NCI-H1436 treated with DMSO at 0.1 percent for 48 hours (cell line): ENCODE measurements at places on chromosomes 11 and 22.
A peak's percentile ranks its signal among the peaks of the same experiment; 100 is the strongest.

- DNase-seq, result no peak
Observed at GRCh38 chr22:18968011-18968749, 32.1 kb upstream of the PRODH start.

- no peak for DNase-seq
Observed at GRCh38 chr11:134560566-134561330, 148.7 kb upstream of the B3GAT1 start.

DNA sequence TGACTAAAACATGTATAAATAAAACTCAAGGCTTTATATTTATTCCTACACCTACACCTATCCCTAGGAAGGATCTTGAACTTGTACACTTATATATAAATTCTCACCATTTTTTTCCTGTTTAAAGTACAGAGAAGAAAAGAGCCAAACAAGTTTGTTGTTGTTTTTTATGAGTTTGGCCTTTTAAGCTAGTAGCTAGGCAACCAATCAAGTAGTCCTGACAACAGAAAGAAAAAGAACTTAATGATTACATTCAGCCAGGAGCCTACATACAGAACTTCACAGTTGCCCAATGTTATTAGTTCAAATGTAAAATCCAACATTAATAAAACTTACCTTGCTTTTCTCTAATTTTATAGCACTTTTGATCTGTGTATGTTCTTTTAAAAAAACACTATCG lies 316.2 kb downstream of the SOX6 start:
- DNase-seq, result no peak

GRCh38 chr11:9247863-9248262 lies 17.3 kb downstream of the DENND5A start:
- DNase-seq, result no peak

GRCh38 chr11:130916910-130917309 lies 631 bp upstream of the SNX19 start:
- DNase-seq, result no peak

GRCh38 chr11:61713906-61714305 lies 33.7 kb downstream of the DAGLA start:
- DNase-seq, result no peak

DNA sequence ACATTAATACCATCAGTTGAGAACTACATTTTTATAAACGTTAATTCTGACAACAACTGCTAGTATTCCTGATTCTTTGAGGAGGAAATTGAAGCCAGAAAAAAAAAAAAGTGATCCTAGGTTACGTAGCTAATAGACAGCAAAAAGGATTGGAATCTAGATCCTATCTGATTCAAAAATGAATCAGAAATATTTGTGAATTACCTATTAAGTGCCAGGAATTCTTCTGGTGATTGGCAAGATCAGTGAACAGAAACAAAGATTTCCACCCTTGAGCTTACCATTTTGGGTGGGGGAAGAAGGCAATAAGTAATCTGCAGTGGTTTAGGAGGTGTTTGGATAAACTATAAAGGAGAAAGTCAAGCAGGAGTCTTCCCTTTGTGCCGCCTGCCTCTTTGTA lies 63.9 kb upstream of the LARGE1 start:
- no peak for DNase-seq

DNA sequence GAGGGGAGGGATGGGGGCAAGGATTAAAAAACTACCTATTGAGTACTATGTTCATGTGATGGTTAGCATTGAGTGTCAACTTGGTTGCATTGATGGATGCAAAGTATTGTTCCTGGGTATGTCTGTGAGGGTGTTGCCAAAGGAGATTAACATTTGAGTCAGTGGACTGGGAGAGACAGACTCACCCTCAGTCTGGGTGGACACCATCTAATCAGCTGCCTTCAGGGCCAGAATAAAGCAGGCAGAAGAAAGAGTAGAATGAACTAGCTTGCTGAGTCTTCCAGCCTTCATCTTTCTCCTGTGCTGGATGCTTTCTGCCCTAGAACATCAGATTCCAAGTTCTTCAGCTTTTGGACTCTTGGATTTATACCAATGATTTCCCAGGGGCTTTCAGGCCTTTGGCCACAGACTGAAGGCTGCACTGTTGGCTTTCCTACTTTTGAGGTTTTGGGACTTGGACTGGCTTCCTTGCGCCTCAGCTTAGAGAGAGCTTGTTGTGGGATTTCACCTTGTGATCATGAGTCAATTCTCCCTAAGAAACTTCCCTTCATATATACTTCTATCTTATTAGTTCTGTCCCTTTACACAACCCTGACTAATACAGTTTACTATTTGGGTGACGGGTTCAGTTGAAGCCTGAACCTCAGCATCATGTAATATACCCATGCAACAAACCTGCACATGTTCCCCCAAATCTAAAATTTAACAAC lies 70.2 kb downstream of the MTNR1B start:
- DNase-seq, result no peak

- DNase-seq, result no peak
Observed at GRCh38 chr11:28110108-28110820, 2.1 kb downstream of the METTL15 start.

DNA sequence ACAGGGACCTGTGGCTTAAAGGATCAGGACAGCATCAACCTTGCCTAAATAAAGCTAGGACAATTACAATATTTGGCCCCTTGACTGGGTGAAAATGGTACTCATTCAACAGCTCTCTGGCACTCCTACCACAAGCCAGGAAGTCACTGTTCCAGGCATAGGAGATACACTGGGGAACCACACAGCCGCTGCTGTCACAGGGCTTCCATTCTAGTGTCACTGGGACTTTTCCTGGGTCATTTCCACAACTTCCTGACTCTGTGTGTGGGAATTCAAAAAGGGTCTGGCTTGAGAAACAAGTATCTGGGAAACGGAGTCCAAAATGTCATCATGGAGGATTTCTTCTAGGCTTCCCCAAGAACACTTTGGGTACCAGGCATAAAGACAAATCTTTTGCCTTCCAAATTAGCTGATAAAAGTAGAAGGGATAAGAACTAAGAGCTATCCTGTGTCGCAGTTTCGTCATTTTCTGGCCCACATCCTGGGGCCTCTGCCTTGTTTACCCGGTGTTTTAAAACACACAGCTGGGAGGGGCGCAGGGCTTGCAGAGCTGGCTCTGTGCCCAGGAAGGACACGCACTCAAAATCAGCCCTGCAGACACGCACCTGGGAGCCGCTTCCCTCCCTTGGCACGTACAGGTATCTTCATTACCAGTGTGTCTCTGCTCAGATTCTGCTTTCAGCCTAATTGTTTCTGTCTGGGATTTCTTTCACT lies 38.0 kb downstream of the TMEM45B start:
- peak; percentile 51 for DNase-seq

- no peak for DNase-seq
Observed at GRCh38 chr11:12483604-12484003, 106.2 kb downstream of the PARVA start.

DNA sequence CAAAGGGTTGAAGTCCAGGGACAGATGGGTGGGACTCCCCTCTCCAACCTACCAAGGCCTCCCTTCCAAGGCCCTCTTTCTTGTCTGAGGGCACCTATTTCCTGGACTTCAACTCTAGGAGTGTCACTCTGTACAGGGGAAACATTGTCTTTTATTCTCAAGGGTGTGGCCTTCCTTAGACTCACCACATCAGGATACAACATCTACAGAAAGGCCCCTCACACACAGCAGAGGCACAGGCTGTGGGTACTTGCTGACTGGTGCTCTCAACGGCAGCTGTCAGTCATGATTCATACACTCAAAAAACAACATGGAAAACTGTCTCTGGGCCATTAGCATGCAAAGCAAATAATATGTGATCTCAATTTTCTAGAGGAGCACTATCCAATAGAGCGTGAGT lies 78.0 kb downstream of the RCN1 start:
- no peak for DNase-seq

- peak; percentile 73 for DNase-seq
Observed at GRCh38 chr22:19122143-19122751, at the start of gene DGCR2. TSS of gene DGCR2 (minus strand) at chr22:19122412. CDS start at chr22:19122206, 206 bp downstream.

- no peak for DNase-seq
Observed at GRCh38 chr11:119739975-119740374, 11.0 kb upstream of the NECTIN1 start.

DNA sequence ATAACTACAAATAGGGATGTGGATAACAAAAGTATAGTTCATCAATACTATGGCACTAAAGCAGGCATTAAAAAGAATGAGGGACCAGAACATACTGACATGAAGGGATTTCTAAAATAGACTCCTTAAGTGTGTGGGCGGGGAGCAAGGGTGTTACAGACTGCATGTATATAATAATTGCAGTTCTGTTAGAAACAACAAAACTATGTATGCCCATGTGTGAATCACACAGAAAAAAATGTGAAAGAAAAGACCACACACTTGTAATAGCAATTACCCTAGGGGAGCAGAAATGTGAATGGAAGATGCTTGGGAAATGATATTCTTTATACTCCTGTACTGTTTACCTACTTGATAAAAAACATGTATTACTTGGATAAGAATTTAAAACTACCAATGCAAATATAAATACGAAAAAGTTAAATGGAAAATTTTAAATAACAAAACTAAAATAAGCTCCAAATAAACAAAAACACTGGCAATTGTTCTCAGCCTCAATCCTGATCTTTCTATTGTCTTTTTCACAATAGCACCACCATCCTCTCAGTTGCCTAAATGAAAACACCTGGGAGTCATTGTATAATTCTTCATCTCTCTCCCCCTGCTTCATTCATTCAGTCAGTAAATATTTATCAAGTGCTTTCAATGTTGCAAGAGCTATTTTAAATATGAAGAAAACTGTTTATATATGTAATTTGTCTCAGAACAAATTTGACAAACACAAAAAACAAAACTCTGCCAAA lies 129.8 kb downstream of the FCHSD2 start:
- DNase-seq, result no peak

GRCh38 chr11:8531312-8531711 lies 62.7 kb downstream of the STK33 start:
- no peak for DNase-seq

- no peak for DNase-seq
Observed at GRCh38 chr11:68946416-68947090, 34.2 kb downstream of the MRGPRD start.

DNA sequence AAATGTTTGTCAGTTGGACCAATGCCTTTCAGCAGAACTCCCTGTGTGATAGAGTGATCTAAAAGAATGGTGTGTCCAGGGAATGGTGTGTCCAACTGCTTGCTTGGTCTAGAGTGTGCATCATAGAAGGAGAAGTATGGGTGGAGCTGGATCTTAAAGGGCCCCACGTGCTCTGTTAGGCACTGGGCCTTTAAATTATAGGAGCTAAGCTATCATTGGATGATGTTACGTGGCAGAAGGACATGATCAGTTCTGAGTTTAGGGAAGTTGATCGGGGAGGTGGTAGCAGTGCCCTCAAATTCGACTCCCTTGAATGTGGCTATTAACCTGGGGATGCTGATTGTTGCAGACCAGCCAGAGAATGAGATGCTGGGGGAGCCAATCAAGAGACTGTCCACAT lies 16.4 kb downstream of the STX3 start:
- no peak for DNase-seq

DNA sequence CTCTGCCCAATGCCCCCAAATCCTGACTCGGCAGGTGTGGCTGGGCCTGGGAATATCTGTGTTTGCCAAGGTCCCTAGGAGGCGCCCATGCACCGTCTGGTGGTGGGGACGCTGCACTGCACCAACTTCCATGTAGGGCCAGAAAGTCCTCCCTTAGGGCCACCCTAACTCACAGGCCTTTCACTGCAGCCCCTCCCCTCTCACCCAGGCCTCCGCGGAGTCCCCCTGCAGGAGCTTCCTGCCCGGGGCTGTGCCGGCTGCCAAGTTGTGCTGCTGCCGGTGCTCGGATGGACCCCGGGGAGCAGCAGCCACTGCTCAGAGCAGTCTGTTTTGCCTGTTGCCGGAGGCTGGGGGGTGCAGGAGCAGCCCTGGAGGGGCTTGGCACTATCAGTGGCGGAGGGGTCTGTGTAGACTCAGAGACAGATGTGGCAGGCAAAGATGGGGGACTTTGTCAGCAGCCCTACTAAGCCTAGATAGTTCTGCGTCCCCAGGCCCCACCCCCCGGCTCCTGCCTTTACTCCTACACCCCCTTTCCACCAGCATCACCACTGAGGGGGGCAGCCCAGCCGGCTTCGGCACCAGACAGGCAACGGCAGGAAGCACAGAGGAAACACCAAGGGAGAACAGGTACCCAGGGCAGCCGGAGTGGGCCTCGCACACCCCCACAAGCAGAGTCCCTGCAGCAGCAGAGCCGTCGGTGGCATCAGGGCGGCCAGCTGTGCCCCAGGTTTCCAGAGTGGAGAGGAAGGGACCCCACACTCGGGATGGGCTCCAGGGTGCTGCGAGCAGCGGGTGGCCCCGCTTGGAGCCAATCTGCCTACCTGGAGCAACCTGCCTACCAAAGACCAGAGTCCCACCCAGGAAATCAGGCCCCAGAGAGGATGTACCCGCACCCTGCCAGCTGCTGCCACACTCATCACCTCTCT lies 124.3 kb downstream of the TRIM29 start:
- DNase-seq, result no peak

DNA sequence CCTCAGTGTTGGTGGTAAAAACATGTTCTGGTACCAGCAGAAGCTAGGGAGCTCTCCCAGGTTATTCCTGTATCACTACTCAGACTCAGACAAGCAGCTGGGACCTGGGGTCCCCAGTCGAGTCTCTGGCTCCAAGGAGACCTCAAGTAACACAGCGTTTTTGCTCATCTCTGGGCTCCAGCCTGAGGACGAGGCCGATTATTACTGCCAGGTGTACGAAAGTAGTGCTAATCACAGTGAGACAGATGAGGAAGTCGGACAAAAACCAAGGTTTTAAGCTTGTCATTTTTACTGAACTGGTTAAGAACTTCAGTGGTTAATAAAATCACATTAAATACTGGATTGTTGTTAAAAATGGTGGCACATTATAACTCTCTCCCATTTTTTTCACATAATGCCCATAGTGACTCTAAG lies 42.6 kb upstream of the VPREB1 start:
- no peak for DNase-seq

GRCh38 chr11:62889484-62890437 lies 9.1 kb downstream of the SLC3A2 start:
- DNase-seq, result no peak
